ENCODE measurements at places on chromosomes 6 and 20. TPM values are rescaled to one million over a fixed set of nuclear protein-coding genes. Genes with fewer than 3 reads are reported as not detected.
A peak's percentile ranks its signal among the peaks of the same experiment; 100 is the strongest.

DNA sequence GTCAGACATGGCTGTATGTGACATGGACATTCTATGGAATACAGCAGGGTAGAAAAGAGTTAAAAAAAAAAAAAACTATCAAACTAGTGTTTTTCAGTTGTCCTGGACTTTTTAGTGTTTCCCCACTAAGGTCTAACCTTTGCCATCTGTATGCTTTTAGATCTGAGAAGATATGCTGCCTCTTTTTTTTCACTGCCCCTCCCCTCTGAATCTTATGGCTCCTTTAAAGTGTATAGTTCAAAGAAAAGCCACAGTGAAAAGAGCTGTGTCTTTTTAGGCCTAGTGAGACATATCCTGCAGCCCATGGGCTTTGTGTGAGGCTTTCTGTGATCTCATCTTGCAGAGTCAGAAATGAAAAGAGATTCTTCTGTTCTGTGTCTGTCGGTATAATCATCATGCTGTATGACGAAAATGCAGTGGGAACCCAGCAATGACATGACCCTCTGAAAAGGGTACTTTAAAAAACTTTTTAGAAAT is 29.3 kb downstream of the ADGRG6 start:
- peaks cover 9% of the 10 kb centered on the region for H3K4me1 ChIP-seq
- no peaks in the 10 kb centered on the region for H3K27me3 ChIP-seq
- H3K4me3 ChIP-seq: no peak overlapping the region
- H3K36me3 ChIP-seq: no peaks in the 10 kb centered on the region
- H3K27ac ChIP-seq: no peak overlapping the region

DNA sequence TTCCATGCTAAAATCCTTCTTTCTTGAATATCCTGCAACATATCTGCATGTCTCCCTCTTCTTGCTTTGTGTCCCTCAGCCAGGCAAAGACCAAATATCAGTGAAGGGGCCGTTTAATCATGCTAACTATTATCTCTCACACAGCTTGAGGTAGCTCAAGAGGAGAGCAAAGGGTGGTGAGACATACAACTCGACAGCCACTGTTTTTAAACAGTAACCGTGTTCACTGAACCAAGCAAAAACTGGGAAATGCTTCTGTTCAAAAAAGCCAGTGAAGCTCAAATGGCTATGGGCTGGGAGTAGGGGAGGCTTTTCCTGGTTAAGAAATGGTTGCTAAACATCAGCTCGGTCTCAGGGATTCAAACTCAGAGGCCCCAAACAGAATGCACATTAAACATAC is 83.4 kb downstream of the MAP7 start:
- H3K4me3 ChIP-seq: no peak overlapping the region
- H3K27me3 ChIP-seq: no peaks in the 10 kb centered on the region
- H3K36me3 ChIP-seq: no peaks in the 10 kb centered on the region
- H3K4me1 ChIP-seq: no peaks in the 10 kb centered on the region
- no peak for DNase-seq
- no peak overlapping the region for H3K27ac ChIP-seq

- H3K36me3 ChIP-seq: peaks cover 7% of the 10 kb centered on the region
- H3K27me3 ChIP-seq: no peaks in the 10 kb centered on the region
- H3K4me3 ChIP-seq: no peak overlapping the region
Observed at GRCh38 chr6:37866590-37867507, 47.3 kb downstream of the ZFAND3 start.

GRCh38 chr20:7993703-7994102 is 25.9 kb downstream of the TMX4 start:
- H3K27me3 ChIP-seq: no peaks in the 10 kb centered on the region
- DNase-seq: no peak
- no peaks in the 10 kb centered on the region for H3K36me3 ChIP-seq
- no peak overlapping the region for H3K27ac ChIP-seq
- no peaks in the 10 kb centered on the region for H3K4me1 ChIP-seq

DNA sequence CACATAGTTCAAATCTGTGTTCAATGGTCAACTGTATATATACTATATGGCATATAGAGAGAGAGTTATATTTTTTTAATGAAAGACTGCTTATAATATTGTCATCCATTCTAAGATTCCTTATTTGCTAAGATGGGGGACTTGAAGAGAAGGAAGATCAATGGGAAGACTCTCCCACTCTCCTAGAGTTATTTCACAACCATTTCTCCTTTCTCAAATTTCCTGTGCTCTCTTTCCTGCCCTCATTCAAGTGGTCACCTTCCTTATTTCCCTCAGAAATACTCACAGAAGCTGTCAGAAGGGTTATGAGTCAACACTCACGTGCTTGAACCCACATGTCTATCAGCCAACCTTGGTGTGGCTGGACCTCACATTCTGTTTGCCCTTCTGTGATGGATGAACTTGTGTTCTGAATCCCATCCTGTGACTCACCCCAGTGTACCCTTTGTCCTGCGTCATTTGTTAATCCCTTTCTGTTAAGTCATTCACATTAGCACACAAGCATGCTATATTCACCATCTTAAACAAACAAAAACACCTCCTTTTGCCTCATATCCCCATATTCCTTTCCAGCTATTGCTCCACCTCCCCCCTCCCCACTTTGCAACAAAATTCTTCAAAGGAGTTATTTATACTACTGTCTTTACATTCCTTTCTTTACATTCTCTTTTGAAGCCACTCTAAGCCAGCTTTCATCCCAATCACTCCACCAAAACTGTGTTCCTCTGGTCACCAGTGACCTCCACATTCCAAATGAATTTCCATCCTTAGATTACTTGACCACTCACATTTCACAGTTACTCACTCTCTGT is 279.3 kb upstream of the TCF21 start:
- H3K36me3 ChIP-seq: no peaks in the 10 kb centered on the region
- H3K4me3 ChIP-seq: no peak overlapping the region
- peaks cover 9% of the 10 kb centered on the region for H3K27me3 ChIP-seq
- DNase-seq: no peak
- H3K27ac ChIP-seq: no peak overlapping the region
- no peaks in the 10 kb centered on the region for H3K4me1 ChIP-seq

Gene AHI1
- total RNA-seq: 22.8 TPM

GRCh38 chr6:85449388-85449817 is 480 bp upstream of the NT5E start:
- H3K36me3 ChIP-seq: no peaks in the 10 kb centered on the region
- H3K27me3 ChIP-seq: peaks cover 15% of the 10 kb centered on the region

Gene KIF25
- not detected for total RNA-seq

- H3K27ac ChIP-seq: no peak overlapping the region
- no peak for DNase-seq
- H3K27me3 ChIP-seq: peaks cover 3% of the 10 kb centered on the region
- no peaks in the 10 kb centered on the region for H3K36me3 ChIP-seq
- peaks cover 16% of the 10 kb centered on the region for H3K4me1 ChIP-seq
Observed at GRCh38 chr6:142357879-142358278, 56.1 kb downstream of the ADGRG6 start.

GRCh38 chr20:9485614-9486340 is 28.6 kb upstream of the LAMP5 start:
- no peak overlapping the region for H3K4me3 ChIP-seq
- H3K4me1 ChIP-seq: no peaks in the 10 kb centered on the region
- no peaks in the 10 kb centered on the region for H3K36me3 ChIP-seq
- no peak for DNase-seq

- H3K27ac ChIP-seq: no peak overlapping the region
- no peak overlapping the region for H3K4me3 ChIP-seq
- DNase-seq: no peak
Observed at GRCh38 chr6:1113916-1114540, 197.9 kb upstream of the FOXQ1 start.

DNA sequence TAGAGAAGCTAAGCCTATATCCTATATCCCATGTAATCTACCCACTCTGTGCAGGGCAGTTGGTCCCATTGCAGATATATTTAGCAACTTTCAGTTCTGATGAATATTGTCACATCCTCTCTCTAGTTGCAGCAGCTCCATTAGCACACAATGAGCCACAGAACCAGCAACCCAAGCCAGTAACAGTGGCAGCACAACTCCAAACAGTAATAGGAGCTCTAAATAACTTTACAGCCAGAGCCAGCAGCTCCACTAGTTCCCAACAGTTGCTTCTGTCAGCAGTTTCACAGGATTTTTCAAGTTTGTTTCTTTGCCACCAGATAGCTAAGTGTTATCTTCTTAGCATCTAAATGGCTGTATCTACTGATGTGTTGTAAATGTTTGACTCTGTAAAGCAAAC is 490.8 kb downstream of the HTR1B start:
- no peaks in the 10 kb centered on the region for H3K4me1 ChIP-seq
- no peak overlapping the region for H3K27ac ChIP-seq
- no peaks in the 10 kb centered on the region for H3K27me3 ChIP-seq
- H3K4me3 ChIP-seq: no peak overlapping the region

DNA sequence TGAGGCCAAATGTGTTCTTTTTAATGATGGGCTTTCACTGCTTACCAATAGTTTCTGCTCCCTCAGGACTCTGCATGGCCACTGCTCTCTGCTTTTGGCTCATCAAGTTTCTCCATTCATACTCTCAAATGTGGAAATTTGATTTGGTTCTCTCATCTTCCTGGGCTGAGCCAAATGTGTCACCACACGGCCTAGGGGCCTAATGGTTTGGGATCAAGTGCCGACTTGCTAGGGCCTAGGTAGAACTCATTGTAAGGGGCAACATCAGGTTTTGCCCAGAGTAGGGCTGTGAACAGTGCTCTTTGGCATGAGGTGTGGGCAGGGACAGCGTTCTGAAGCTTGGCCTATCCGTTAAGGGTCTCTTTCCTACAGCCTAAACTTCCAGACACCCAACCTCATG is 3.9 kb upstream of the MRPS10 start:
- H3K4me3 ChIP-seq: no peak overlapping the region
- H3K4me1 ChIP-seq: peaks cover 14% of the 10 kb centered on the region
- H3K27ac ChIP-seq: no peak overlapping the region
- H3K36me3 ChIP-seq: no peaks in the 10 kb centered on the region

Gene PDE7B
- 0.35 TPM for total RNA-seq

Gene NKX2-2
- not detected for total RNA-seq

DNA sequence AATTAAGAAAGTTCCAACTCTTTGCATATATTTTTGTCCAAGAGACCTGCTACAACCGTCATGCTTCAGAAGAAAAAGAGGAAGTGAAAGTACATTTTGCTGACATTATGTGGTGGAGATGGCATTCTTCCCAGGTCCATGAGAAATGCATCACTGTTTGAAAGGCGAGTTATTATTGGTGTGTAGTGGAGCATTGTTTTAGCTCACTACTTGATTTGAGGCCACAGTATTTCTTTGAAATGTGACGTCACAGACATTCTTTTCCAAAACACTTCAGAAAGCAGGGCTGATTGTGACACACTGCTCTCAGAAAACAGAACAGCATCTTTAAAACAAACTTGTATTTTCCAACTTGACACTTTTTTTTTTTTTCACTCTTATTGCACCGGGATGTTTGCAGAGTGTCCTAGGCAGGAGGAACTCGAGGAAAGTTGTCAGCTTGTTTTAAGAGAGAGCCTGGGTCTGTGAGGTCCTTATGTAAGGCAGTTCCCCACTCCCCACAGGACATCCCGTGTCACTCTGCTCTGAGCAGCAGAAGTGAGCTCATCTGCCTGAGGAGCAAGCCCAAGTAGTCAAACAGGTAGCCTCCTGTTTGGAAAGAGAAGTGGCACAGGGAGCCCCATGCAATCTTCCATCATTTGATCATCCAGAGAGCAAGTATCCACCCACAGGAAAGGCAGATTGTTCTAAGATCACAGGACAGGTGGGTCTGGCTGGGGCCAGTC is 1.1 kb downstream of the SPTLC3 start:
- H3K27ac ChIP-seq: no peak overlapping the region
- H3K4me1 ChIP-seq: no peaks in the 10 kb centered on the region
- H3K4me3 ChIP-seq: peak overlapping the region; percentile 75
- no peaks in the 10 kb centered on the region for H3K36me3 ChIP-seq
- H3K27me3 ChIP-seq: no peaks in the 10 kb centered on the region
- no peak for DNase-seq

DNA sequence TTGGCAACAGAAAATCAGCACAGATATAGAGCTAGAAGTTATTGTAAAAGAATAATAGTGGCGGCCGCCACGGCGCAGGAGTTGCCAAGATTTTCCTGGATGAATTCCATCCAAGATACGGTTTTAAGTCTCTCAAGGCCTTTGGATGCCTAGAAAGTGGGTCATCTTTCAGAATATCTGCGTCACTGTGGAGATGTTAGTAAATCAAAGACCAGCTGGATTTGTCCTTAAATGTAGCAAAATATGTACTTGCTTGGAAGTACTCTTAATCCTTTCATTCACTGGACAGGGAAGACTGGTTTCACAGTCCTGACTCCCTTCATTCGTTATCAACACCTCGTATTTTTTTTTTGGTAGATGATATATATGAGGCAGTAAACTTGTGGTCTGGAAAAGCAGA is 83.0 kb downstream of the SLC22A3 start:
- peaks cover 6% of the 10 kb centered on the region for H3K4me1 ChIP-seq
- H3K36me3 ChIP-seq: no peaks in the 10 kb centered on the region
- no peak overlapping the region for H3K27ac ChIP-seq
- no peak for DNase-seq
- H3K4me3 ChIP-seq: no peak overlapping the region

DNA sequence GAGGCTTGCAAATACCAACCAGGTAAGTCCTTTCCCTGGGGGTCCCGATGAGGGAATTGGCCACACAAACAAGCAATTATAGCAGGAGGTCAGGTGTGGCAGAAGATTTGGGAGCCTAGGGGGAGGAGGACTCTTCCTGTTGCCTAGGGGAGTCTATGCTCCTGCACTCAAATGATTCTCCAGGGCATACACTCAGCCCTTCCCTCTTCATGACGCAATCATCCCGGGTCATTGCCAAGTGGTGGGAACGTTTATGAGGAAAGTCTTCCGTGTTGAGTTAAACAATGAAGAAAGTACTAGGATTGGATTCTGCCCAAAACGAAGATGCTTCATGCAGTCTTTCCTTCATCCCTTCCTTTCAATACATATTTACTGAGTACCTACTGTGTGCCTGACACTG is 186.5 kb upstream of the TSHZ2 start:
- no peaks in the 10 kb centered on the region for H3K4me1 ChIP-seq
- H3K27me3 ChIP-seq: peaks cover 3% of the 10 kb centered on the region
- H3K36me3 ChIP-seq: no peaks in the 10 kb centered on the region
- no peak overlapping the region for H3K4me3 ChIP-seq

GRCh38 chr6:33123732-33124524 is 48.1 kb downstream of the HLA-DPB1 start:
- no peak overlapping the region for H3K4me3 ChIP-seq
- peaks cover 17% of the 10 kb centered on the region for H3K27me3 ChIP-seq
- no peaks in the 10 kb centered on the region for H3K36me3 ChIP-seq
- no peak overlapping the region for H3K27ac ChIP-seq

Gene JPH2
- not detected for total RNA-seq

DNA sequence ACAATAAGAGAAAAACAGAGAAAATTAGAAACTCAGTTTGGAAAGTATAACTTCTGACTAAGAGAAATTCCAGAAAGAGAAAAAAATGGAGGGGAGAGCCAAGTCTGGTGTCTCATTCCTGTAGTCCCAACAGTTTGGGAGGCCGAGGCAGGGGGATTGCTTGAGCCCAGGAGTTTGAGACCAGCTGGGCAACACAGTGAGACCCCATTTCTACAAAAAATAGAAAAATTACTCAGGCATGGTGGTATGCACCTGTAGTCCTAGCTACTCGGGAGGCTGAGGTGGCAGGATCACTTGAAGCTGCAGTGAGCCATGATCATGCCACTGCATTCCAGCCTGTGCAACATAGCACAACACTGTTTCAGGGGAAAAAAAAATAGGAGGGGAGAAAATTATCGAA is 3.1 kb upstream of the KIF3B start:
- no peaks in the 10 kb centered on the region for H3K27me3 ChIP-seq
- no peak overlapping the region for H3K4me3 ChIP-seq
- H3K4me1 ChIP-seq: peaks cover 6% of the 10 kb centered on the region
- no peaks in the 10 kb centered on the region for H3K36me3 ChIP-seq
- no peak for DNase-seq
- H3K27ac ChIP-seq: no peak overlapping the region

GRCh38 chr20:428658-429200 is 20.6 kb downstream of the RBCK1 start:
- H3K27me3 ChIP-seq: no peaks in the 10 kb centered on the region
- no peak overlapping the region for H3K4me3 ChIP-seq
- no peak overlapping the region for H3K27ac ChIP-seq
- peaks cover 6% of the 10 kb centered on the region for H3K4me1 ChIP-seq
- peaks cover 31% of the 10 kb centered on the region for H3K36me3 ChIP-seq
